ENCODE measurements at places on chromosomes 12 and 14. TPM values are rescaled to one million over a fixed set of nuclear protein-coding genes. Genes with fewer than 3 reads are reported as not detected.

Gene TMEM30B
- total RNA-seq = 4.8 TPM

Gene IL23A
- 26.1 TPM for total RNA-seq

Gene TCL1A
- total RNA-seq = not detected

Gene TMEM179
- total RNA-seq = not detected

Gene KIF5A
- 0.51 TPM for total RNA-seq

Gene RFX4
- total RNA-seq = not detected

Gene AMN
- 0.06 TPM for total RNA-seq

Gene SLCO1C1
- total RNA-seq = not detected

Gene TSHR
- not detected for total RNA-seq

Gene HOXC10
- total RNA-seq = 15.7 TPM

GRCh38 chr14:27391331-27391730, 793.5 kb upstream of the NOVA1 start:
- DNase-seq = no peak

DNA sequence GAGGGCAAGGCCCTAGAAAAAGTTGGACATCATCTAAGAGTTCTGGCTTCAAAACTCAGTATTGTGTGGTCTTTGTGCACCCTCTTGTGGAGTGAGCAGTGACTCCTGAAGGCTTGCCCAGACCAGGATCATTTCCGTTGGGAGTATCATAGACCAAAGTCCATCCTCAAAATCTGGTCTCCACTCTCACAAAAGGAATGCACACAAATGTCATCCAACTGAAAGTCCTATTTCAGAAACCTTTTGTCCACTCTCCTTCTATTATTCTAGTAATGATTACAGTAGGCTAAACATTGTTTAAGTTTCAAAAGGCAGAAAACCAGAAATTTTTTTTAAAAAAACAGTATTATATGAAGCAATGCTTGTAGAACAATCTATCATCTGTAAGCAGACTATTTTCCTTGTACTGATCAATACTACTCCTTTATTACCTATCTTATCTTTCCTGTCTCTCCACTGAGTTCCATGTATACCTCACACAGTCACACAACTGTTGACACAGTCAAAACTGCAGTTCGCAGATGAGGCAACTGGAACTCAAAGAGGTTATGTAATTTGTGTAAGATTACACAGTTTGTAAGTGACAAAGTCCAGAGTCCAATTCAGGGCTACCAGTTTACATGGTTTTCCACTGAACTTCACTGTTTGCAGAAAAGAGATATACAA, 41.4 kb downstream of the COX16 start:
- peak; percentile 23 for DNase-seq

DNA sequence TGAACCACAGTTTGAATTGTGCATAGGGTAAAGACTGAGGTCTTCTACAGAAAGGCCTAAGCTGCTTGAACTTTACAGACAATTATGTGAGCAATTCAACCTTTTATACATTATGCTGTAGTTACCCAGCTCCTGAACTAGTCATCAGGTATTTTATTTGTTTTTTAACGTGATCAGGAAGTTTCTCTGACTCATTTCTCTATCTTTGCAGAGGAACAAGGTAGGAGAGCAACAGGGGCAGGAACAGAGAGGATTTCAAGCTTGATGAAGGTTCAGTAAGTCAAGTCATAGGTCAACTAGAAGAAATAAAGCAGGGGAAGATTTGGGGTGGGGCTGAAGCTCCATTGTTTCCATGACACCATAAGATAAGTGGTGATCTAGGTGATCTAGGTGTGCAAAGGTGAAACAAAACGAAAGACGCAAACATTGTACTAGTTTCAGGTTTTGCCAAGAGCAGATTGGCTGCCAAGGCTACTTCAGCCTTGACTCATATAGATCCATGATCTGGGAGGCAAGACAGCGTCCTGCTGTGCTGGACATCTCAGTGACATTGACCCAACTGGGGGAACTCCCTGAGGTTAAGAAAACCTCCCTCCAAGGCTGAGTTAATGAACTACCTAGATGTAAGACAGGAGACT, 198.1 kb downstream of the DAD1 start:
- DNase-seq = no peak

GRCh38 chr12:95216711-95217376, 423 bp downstream of the FGD6 start:
- DNase-seq = no peak

GRCh38 chr12:53652366-53652765, 23.5 kb downstream of the ATP5MC2 start:
- no peak for DNase-seq

DNA sequence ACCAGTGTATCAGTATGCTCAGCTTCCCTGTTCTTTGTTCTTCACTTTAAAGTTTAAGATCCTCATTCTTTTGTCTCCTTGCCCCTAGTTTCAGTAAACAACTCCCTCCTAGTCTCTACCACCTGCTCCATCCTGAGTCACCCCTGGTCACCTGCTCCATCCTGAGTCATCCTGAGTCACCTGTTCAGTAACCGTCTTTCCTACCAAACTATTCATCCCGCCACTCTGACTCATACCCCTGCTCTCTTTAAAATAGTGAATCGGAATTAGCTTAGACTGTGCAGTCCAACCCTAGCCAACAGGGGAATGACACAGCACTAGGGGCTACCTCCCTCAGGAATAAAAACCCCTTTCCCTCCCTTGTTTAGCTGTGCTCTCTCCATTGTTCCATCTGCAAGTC, 888.1 kb upstream of the MDGA2 start:
- DNase-seq = no peak

DNA sequence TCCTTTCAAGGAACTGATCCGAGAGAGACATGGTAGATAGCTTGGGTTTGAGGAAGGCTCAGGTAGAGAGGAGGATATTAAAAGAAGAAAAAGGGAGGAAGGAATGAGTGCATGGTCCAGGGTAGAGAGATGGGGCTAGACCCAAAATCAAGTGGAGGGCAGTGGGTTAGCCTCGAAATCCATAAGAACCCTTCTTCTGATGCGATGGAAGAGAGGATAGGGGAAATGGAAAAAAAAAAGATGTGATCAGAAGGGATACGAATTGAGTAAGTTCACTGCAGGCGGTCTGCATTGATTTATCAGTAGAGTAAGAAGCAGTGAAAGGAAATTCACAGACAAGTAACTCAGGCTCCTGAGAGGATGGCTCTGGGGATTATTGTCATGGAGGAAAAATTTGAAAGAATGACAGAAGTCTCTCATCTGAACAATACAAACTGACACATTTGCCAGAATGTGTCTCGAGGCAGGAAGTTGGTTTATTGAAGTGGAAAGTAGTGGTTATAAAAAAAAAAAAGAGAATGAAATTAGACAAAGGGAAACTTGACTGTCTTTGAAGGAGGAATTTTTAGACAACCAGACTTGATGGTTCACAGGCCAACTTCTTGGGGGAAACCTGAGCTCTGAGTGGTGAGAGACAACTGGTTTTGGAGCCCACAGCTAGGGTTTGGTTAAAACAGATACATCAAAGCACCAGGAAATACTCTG, 10.2 kb downstream of the PPFIBP1 start:
- no peak for DNase-seq

DNA sequence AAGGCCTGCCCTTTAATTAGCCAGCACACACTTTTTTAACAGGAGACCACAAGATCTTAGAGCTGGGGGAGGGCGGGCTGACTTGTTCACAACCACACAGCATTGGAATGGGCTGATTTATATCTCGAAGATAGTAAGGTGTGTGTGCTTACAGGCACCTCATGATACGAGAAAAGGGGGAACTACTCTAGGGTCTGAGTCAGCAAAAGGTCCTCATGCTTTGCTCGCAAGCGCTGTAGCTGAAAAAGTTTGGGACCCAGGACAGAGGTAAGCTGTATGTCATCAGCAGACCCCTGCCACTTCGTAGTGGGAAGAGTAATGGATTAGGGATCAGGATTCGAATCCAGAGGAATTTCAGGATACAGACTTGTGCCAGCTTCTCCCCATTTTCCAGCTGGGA, 88.9 kb upstream of the RBM19 start:
- DNase-seq = no peak

DNA sequence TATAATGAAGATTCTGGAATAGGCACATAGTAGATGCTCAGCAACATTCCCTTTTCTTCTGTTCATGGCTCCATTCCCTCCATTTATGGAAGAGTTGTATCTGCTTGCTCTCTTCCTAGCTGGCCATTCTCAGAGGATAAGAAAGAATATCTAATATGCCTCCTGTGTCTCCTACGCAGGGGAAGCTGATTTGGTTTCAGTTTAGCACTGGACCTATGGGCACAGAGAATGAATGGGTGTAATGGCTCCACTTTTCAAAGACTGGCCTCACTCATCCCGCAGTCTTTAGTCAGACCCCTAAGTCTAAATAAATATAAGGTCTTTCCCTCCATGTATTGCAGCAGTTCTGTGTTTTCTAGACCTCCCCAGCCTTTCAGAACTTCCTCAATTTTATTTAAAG, 2.0 kb downstream of the PKP2 start:
- no peak for DNase-seq

GRCh38 chr12:27545665-27546064, 21.7 kb downstream of the PPFIBP1 start:
- no peak for DNase-seq

DNA sequence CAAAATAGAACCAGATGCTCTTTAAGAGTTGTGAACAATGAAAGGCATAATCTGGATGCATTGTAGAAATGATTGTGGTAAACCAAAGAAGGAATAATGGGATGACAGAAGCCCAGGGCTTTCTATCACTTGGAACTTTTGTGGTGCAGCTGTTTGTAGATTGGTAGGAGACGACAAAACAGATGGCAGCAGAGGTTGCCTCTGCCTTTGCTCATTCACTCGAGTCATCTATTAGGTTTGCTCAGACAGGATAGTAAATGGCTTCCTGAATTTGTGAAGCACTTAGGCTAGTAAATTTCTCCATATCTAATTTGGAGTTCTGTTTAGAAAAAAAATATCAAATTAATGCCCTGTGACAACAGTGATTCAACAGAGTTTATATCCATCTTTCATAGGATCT, 78.4 kb downstream of the FGD4 start:
- no peak for DNase-seq

DNA sequence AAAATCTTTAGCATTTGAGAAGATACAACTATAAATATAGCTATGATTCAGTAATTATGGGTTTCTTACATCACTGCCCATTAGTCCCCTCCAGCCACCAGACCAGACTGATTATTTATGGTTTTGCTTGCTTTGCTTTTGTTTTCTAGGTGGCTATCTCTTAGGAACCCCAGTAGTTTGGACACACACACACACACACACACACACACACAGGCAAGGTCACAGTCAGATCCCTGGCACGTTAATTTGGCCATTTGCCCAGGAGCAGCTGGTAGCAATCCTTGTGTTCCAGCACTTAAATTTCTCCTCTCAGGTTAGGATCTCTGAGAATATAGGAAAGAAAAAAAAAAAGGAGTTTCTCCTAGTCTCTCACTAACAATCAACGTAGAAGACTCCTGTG, 90.2 kb upstream of the RESF1 start:
- peak; percentile 51 for DNase-seq

GRCh38 chr12:58487678-58488161, 432.6 kb downstream of the LRIG3 start:
- DNase-seq = no peak

- DNase-seq = no peak
These were observed 36.2 kb downstream of the APOBEC1 start for GRCh38 chr12:7629465-7629864.

DNA sequence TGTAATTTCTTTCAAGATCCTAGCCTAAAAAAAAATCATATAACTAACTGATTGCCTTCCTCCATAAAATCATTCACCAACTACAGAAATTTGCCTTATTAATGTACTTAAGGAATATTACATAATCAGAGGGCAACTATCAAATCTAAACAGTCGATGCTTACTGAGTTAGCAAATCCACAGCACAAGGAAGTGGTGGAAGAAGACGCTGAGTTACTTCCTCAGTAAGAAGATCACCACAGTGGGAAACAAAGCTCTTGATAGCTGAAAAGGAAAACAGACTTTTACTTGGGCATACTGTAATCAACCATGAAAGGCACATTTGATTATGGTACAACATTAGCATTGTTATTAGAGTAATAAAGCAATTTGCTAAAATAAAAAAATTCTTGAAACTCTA, 48.7 kb downstream of the HEATR5A start:
- DNase-seq = no peak

DNA sequence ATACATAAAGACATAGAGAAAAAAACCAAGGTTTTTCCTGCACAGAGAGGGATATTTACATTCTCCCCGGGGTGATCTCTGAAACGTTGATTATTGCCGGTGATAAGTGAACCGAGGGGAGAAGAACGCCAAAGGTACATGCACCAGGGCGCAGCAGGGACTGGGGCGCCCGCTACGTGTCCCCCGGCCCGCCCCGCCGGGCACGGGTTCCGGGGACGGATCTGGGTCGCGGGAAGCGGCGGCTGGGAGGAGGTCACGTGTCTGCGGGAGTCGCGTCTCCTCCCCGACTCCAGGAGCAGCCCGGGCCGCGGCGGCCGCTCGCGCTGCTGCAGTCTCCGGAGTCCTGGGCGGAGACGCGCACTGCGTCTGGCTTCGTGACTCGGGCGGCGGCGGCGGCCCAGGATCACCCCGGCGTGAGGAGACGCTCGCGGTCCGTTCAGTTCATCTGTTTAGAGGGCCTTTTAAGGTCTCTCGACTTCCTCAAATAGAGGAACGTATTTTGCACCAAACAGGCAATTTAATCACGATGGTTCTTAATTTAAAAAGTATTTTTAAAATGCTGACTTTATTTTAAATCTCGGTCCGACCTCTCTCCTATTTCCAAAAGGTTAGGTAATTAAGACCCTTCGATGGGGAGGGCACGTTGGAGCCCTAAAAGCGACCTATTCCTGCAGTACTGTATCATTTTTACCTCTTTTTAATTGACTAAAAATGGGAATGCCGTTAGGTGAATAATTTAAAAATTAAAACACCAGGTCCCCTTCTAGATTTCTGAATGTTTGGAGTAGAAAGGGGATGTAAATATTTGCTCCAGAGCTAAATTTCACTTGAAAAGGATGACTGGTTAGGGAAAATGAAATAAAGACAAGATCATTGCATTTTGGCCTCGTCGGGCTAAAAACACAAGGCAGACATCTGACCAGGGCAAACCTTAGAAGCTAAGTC, 1.8 kb upstream of the BHLHE41 start:
- DNase-seq = no peak

- DNase-seq = no peak
These were observed 14.9 kb upstream of the SCFD1 start for GRCh38 chr14:30607156-30607780.

GRCh38 chr12:12443431-12443878, 86.6 kb downstream of the BORCS5 start:
- no peak for DNase-seq

DNA sequence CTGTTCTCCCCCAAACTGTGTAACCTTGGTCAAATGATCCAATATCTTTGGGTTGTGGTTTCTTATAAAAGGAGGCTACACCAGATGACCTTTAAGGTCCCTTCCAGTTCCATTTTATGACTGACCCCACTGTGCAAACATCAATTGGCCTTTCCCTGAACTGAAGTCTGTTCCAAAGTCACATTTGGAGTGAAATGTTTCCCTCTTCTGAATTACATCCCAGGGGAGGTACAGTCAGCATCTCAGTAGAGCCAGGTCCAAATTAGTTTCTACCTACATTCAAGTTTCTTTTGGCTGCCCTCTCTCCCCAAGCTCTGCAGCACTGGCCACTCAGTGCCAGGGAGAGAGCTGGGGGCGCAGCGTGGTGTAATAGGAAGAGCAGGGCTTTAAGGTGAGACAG, 34.4 kb downstream of the LIMA1 start:
- DNase-seq = no peak

All from epithelial cell of proximal tubule (primary cell).